CD4-positive, alpha-beta memory T cell (primary cell): ENCODE measurements at places on chromosomes 12 and 14. TPM values are rescaled to one million over a fixed set of nuclear protein-coding genes. Genes with fewer than 3 reads are reported as not detected.

DNA sequence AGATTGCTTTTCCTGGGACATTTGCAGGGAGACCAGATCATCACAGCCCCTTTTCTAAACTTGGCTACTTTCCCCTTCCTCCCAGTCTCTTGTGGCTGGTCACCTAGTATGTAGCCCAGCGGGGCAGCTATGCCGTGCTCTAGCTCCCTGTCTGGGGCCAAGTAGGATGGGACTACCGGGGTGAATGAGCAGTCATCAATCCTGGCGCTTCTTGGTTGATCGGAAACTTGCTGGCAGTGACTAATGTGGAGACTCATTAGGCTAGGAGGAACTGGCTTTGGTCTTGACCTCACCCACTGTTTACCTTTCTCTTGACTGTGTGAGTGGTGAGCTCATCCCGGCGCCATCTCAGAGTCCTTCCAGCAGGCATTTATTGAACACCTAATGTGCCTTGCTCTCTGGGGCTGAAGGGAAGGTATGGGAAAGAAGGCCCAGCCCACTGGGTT lies 15.9 kb downstream of the PLEKHG3 start:
- H3K36me3 ChIP-seq: no peaks in the 10 kb centered on the region
- H3K4me1 ChIP-seq: peaks cover 100% of the 10 kb centered on the region
- no peaks in the 10 kb centered on the region for H3K27me3 ChIP-seq
- DNase-seq: no peak
- peak overlapping the region; percentile 1 for H3K27ac ChIP-seq

Gene LMNTD1
- not detected for polyA plus RNA-seq

GRCh38 chr12:62656591-62657362 lies 190.2 kb downstream of the MON2 start:
- H3K36me3 ChIP-seq: no peaks in the 10 kb centered on the region
- DNase-seq: no peak
- H3K27me3 ChIP-seq: no peaks in the 10 kb centered on the region
- H3K4me3 ChIP-seq: no peak overlapping the region

Gene PRKD1
- not detected for polyA plus RNA-seq

DNA sequence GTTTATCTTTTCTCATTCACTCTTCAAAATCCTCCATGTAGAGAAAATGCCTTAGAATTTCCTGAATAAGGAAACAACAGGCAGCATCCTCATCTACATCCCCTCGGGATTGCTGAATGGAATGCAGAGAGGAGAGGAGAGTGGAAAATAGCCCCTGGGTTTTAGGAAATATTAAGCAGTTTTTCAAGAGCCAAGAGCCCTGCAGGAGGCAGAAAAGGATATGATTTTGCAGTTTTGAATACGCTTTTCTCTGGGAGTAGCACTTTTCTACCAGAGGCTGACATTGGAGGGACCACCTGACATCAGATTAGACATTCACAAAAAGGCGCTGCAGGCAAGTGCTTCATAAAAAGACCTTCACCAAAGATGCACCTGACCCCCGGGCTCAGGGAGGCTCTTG lies 362.2 kb upstream of the SFSWAP start:
- DNase-seq: no peak
- H3K36me3 ChIP-seq: no peaks in the 10 kb centered on the region
- no peak overlapping the region for H3K4me3 ChIP-seq
- H3K4me1 ChIP-seq: no peaks in the 10 kb centered on the region

DNA sequence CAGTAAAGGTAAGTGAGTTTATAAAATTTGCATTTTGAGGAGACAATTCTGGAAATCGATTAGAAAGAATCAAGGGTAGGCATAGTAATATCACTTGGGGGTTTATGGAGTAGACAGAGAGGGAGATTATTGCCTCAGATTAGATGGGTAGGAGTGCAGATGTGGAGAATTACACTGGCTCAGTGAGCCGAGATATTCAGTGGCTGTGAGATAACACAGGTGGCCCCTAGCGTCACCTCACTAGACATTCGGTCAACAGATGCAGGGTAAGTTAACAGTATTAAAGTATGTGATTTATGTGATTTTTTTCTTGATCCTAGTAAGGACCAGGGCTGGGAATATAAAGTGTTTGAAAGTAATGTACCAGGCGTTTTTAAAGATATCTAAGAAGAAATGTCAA lies 39.6 kb upstream of the KLRD1 start:
- no peak overlapping the region for H3K4me3 ChIP-seq
- H3K36me3 ChIP-seq: no peaks in the 10 kb centered on the region
- DNase-seq: no peak
- no peak overlapping the region for H3K27ac ChIP-seq

GRCh38 chr12:92464911-92465310 lies 237.9 kb upstream of the PLEKHG7 start:
- H3K27ac ChIP-seq: no peak overlapping the region
- peaks cover 37% of the 10 kb centered on the region for H3K4me1 ChIP-seq
- H3K36me3 ChIP-seq: no peaks in the 10 kb centered on the region
- DNase-seq: no peak
- H3K27me3 ChIP-seq: no peaks in the 10 kb centered on the region
- H3K4me3 ChIP-seq: no peak overlapping the region

Gene RNASE1
- polyA plus RNA-seq: not detected

DNA sequence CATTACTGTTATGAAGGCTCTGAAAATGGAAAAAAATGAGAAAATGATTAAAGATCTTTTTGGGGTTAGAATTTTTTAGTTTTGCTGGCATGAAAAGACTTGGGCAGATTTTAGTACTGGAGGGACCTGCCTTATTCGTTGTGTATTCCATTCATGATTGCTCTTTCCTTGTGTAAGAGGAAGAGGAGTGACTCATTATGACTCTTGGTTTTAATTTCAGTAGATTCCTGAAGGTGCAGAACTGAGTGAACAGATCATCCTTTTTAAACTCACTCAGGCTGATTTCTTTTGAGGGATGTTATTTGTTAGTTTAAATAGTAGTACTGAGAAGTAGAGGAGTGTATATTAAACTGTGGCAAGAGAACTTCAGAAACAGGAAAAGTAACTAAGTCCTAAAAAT lies 41.6 kb downstream of the AKAP6 start:
- DNase-seq: no peak
- H3K36me3 ChIP-seq: no peaks in the 10 kb centered on the region
- H3K27ac ChIP-seq: no peak overlapping the region
- no peaks in the 10 kb centered on the region for H3K4me1 ChIP-seq
- no peaks in the 10 kb centered on the region for H3K27me3 ChIP-seq

Gene TMTC1
- polyA plus RNA-seq: not detected

GRCh38 chr12:108804271-108804953 lies 53.0 kb downstream of the SSH1 start:
- H3K27me3 ChIP-seq: no peaks in the 10 kb centered on the region
- H3K36me3 ChIP-seq: peaks cover 30% of the 10 kb centered on the region
- H3K27ac ChIP-seq: no peak overlapping the region
- no peak overlapping the region for H3K4me3 ChIP-seq
- H3K4me1 ChIP-seq: no peaks in the 10 kb centered on the region

Gene NAA30
- 10.0 TPM for polyA plus RNA-seq

- no peaks in the 10 kb centered on the region for H3K36me3 ChIP-seq
- H3K27ac ChIP-seq: no peak overlapping the region
- H3K27me3 ChIP-seq: no peaks in the 10 kb centered on the region
- H3K4me1 ChIP-seq: peaks cover 15% of the 10 kb centered on the region
- no peak for DNase-seq
- H3K4me3 ChIP-seq: no peak overlapping the region
These were observed 15.2 kb downstream of the PDE6H start for GRCh38 chr12:14988035-14988434.

- H3K36me3 ChIP-seq: no peaks in the 10 kb centered on the region
- no peak overlapping the region for H3K27ac ChIP-seq
- no peak overlapping the region for H3K4me3 ChIP-seq
- DNase-seq: no peak
- no peaks in the 10 kb centered on the region for H3K27me3 ChIP-seq
These were observed 138.1 kb upstream of the MED13L start for GRCh38 chr12:116415408-116416108.

- no peaks in the 10 kb centered on the region for H3K4me1 ChIP-seq
- H3K27me3 ChIP-seq: no peaks in the 10 kb centered on the region
- H3K4me3 ChIP-seq: no peak overlapping the region
- no peaks in the 10 kb centered on the region for H3K36me3 ChIP-seq
These were observed 35.8 kb downstream of the BHLHE41 start for GRCh38 chr12:26088998-26089397.

DNA sequence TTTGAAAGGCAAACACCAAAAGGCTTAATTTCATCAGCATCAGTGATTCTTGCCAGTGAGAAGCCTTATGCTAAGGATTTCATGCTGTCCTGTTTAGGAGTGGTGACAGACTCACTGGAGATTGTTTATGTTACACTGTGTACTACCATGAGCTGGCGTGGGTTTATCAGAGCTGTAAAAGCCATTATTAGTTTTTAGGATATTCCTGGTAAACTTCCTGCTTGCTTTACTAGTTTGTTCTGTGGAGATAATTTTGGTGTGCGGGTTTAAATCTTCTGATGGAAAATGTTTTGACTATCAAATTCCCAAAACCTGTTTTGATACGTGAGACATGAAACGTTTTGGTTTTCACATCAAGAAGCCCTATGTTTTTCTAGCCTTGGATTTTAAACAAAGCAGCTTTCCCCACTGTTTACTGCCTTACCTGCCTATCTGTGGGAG lies 15.2 kb downstream of the PPFIBP1 start:
- no peak for DNase-seq
- H3K36me3 ChIP-seq: no peaks in the 10 kb centered on the region
- H3K27ac ChIP-seq: no peak overlapping the region
- no peaks in the 10 kb centered on the region for H3K27me3 ChIP-seq
- H3K4me3 ChIP-seq: no peak overlapping the region

- H3K36me3 ChIP-seq: peaks cover 33% of the 10 kb centered on the region
- H3K4me1 ChIP-seq: peaks cover 20% of the 10 kb centered on the region
- no peak for DNase-seq
- no peaks in the 10 kb centered on the region for H3K27me3 ChIP-seq
These were observed 14.9 kb downstream of the SLC38A2 start for GRCh38 chr12:46357438-46358324.

Gene GLT1D1
- not detected for polyA plus RNA-seq

DNA sequence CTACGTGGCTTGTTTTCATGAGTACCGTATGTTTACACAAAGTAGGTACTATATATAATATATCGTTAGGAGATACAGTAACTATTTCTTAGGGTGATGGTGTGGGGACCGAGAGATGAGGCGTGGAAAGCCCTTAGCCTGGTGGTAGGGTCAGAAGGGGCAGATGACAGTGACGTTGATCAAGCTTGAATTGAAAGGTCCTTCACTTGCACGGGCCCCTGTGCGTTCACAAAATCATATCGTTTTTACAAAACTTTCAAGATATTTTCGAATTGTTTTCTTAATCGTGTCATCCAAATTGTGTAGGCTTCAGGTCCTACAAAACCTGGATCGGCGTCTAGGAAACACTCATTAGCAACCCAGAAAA lies 881 bp upstream of the SOS2 start:
- no peaks in the 10 kb centered on the region for H3K36me3 ChIP-seq
- peak overlapping the region; percentile 81 for H3K27ac ChIP-seq

Gene ERP27
- polyA plus RNA-seq: 4.5 TPM

GRCh38 chr12:104682790-104683279 lies 226.1 kb downstream of the CHST11 start:
- peak; percentile 78 for DNase-seq
- peaks cover 76% of the 10 kb centered on the region for H3K4me1 ChIP-seq
- no peak overlapping the region for H3K4me3 ChIP-seq
- H3K27me3 ChIP-seq: no peaks in the 10 kb centered on the region
- H3K36me3 ChIP-seq: no peaks in the 10 kb centered on the region

DNA sequence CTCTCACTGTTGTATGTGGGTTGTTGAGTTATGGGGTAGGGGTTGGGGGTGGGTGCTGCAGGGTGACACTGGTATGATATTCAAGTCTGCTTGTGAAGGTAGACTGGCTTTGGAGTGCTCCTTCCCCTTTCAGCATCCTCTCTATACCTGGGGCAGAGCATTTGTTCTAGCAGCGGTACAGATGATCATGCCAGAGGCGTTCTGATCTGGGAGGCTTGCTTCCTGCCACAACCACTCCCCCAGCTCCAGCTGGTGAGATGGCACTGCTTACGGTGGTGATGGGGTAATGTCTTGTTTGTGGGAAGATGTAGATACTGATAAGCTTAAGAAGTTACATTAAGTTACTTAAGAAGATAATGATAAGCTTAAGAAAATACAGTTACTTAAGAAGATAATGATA lies 131.8 kb downstream of the ERC1 start:
- H3K4me1 ChIP-seq: peaks cover 22% of the 10 kb centered on the region
- no peaks in the 10 kb centered on the region for H3K36me3 ChIP-seq
- H3K27me3 ChIP-seq: no peaks in the 10 kb centered on the region
- DNase-seq: peak; percentile 75
- no peak overlapping the region for H3K4me3 ChIP-seq
- H3K27ac ChIP-seq: no peak overlapping the region
